ENCODE measurements at places on chromosomes 2 and 18. TPM values are rescaled to one million over a fixed set of nuclear protein-coding genes. Genes with fewer than 3 reads are reported as not detected.

TNS1 gene
- 47.8 TPM for total RNA-seq

GLI2 gene
- total RNA-seq, result 0.64 TPM

PAIP2B gene
- total RNA-seq, result 0.17 TPM

MREG gene
- total RNA-seq, result 3.6 TPM

GRB14 gene
- 0.34 TPM for total RNA-seq

VAMP8 gene
- total RNA-seq, result 21.2 TPM
